Left hindlimb (tissue), 1 donor: ENCODE measurements at places on chromosomes 3 and 15.

DNA sequence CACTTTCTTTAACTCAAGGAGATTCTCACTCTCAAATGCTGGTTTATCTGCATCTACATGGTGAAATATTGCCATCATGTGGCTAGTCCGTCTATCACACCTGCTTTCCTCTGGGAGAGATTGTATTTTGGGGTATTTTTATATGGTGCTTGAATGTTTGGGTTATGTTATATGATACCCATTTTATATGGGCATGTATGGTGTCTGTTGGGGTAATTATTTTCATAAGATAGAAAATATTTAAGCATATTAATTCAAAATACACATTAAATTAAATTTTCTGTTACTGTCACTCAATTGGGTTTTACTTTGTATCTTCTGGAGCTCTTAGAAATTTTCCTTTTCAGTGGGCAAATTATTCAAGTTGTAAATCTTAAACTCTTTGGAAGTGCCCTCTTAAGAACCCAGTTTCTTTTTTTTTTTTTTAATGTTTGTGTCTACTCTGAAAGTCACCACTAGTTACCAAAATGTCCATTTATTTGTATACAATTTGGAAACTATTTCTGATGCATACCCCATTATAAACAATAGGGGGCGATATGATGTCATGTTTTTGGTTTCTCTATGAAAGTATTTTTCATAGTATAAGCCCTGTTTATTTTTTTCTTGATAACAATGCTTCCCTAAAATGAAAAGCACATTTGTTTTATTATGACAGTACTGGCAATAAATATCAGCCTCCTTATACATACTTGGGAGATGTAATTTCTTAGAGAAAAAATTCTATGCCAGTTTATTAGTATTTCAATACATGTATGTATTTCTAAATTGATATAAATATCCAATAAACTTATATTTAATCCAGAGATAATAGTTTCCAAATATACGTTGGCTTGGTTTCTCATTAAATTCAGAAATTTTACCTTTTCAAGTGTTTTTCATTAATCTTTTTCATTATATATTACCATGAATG is 36.1 kb upstream of the PLSCR5 start:
- DNase-seq, result no peak

- no peak for DNase-seq
These were observed 23.8 kb downstream of the MTMR14 start for GRCh38 chr3:9673082-9673481.

DNA sequence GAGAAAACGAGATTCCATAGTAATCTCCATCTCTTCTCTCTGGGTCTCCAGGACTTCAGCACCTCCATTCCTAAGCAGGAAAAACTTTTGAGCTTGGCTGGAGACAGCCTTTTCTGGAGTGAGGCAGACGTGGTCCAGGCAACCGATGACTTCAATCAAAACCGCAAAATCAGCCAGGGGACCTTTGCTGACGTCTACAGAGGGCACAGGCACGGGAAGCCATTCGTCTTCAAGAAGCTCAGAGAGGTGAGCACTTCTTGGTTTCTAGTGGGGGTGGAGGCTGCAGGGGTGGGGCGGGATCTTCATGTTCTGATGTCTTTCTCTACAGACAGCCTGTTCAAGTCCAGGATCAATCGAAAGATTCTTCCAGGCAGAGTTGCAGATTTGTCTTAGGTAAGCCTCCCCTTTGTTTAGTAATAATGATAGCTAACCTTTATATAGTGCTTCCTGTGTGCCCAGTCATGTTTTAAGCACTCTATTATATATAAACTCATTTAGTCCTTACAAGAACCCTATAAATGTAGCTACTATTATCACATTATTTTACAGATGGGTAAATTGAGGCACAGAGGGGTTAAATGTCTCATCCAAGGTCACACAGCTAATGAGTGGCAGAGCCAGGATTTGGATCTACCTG is 35.0 kb upstream of the TATDN2 start:
- no peak for DNase-seq

GRCh38 chr3:58563386-58564035 is 13.7 kb downstream of the FAM107A start:
- DNase-seq, result no peak

DNA sequence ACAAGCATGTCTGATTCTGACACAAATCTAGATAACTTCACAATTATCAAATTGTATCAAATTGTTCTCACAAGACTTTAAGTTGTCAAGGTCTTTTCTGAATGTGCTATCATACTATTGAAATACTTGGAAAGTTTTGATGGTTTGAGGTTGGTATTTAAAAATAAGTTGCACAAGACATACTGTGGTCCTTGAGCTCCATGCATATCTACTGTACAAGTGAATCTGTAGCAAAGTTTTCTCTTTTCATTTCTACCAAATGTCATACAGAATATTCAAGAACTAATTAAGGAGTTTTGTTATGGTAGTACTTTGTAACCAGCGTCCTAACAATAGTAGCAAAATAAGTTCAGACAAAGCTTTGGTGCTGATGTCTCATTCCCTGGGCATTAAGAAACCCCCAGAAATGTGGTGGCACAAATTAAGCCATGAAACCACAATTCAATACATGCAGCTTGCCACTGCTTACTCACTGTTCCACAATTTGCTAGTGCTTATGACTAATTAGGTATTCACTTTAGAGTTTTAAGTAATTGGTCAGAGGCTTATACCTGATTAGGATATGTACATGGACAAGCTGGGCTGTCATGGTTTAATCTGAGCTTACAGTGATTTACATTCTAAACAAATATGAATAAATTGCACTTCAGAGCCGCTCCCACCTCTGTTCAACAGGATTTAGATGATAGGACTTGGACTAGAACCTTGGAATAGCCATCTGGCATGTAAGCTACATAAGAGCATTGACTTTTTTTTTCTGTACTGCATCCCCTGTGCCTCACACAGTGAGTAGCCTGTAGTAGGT is 8.8 kb downstream of the TBC1D23 start:
- no peak for DNase-seq

- no peak for DNase-seq
These were observed 24.6 kb downstream of the PGBD4 start for GRCh38 chr15:34126522-34126921.

- no peak for DNase-seq
These were observed 49.3 kb downstream of the TMOD3 start for GRCh38 chr15:51878446-51879386.

GRCh38 chr3:126441256-126441880 is 34.3 kb downstream of the ZXDC start:
- DNase-seq, result no peak

DNA sequence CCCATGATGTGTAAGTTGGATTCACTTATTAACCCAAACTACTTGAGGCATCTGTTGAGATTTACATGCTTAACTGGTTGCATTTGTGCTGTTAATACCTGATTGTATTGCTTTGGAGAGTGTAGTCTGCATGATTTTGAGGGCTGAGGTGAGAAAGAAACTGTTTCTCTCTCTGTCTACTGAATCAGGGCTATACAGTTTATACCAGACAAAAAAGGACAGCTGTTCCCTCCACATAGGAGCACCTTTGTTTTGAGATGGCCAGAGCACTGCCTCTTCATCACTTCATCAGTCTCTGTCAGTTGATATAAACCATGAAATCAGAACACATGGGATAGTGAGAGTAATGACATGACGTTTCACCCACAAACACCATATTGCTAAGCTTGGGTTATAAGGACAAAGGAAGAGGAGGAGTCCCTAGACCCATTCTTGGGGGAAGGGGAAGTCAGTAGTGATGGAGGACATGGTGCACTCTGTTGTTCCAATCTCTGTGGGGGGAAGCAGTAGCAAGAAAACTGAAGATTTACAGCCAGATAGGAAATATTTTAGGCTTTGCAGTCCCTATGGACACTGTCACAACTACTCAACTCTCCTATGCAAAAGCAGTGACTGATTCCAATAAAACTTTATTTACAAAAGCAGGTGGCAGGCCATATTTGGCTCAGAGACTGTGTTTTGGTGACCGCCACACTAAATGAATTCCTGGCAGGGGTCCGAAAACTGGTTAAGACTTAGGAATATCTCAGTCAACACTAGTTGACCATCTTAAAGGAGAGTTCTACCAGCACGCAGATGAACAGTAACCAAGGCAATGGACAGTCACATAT is 123.9 kb upstream of the NR2E3 start:
- DNase-seq, result no peak

GRCh38 chr15:74388363-74388951 is 21.0 kb upstream of the CYP11A1 start:
- no peak for DNase-seq

GRCh38 chr3:67335813-67336212 is 318.6 kb downstream of the SUCLG2 start:
- DNase-seq, result no peak

GRCh38 chr3:100496711-100497261 is 4.4 kb downstream of the TMEM45A start:
- no peak for DNase-seq

DNA sequence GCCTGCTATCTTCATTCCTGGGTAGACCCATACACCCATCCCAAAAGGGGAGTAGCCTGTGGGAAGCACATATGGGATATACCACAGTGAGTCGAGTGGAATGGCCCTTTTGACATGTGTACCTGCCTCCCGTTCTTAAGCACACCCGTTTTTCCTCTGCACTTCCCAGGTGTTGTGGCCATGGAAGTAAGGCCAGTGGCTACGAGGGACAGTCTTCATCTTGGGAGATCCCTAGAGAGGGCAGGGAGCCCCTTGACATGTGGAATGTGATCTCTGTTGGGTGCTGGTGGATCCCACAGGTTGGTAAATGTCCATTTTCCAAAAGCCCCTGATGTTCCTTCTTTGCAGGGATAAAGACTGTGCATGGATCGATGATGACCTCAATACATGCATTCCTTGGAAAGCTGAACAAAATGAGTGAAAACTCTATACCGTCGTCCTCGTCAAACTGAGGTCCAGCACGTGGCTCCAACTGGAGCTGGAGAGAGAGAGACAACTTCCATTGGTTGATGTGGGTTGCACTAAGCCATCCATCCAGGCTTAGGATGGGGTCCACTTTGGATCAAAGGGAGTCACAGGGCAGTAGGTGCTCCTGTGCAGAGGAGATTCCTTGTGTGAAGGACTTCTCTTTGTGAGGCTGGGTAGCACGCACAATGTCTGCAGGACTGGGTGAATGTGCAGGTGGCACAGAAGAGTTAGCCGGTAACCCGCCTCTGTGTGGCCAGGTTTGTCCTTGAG is 136.8 kb downstream of the SNRPN start:
- DNase-seq, result no peak

- DNase-seq, result no peak
These were observed 91.1 kb upstream of the ARL6 start for GRCh38 chr3:97673357-97673997.

GRCh38 chr15:68683026-68683425 is 104.2 kb downstream of the CORO2B start:
- no peak for DNase-seq

- DNase-seq, result peak; percentile 71
These were observed 18.9 kb upstream of the CSPG4 start for GRCh38 chr15:75731248-75732151.

GRCh38 chr3:39445927-39446326 is 21.6 kb upstream of the MOBP start:
- no peak for DNase-seq

DNA sequence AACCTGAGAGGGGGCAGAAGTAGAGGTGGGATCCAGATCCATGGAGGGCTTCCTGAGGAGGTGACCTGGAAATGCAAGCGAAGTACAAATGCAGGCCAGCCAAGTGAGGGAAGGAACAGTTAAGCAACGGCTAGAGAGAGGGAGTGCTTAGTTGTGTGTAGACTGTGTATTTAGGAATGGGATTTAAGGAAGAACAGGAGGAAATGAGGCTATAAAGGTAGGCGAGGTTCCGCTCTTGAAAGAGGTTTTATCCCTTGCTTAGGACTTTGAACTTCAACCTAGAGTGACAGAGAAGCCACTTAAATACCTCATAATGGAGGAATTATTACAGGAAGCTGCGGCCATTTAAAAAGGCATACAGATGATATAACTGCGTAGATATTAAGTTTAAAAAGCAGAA is 295.1 kb downstream of the THSD4 start:
- no peak for DNase-seq

DNA sequence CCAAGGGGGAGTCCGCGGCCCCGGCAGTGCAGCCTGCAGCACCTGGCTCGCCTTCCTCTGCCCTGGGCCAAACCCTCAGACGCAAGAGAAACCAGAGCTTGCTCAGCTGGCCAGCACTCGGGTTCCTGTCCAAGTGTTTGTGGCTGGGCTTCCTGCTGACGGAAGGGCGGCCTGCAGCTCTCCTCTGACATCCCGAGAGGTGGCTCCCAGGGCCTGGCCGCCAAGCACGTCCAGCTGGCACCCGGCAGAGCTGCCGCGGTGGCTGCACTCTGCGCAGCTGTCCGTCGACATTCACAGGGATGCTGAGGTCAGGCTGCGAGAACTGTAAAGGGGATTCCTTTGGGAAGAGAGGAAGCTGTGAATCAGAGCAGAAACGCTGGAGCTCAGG is 85.6 kb downstream of the CPN2 start:
- DNase-seq, result peak; percentile 98

DNA sequence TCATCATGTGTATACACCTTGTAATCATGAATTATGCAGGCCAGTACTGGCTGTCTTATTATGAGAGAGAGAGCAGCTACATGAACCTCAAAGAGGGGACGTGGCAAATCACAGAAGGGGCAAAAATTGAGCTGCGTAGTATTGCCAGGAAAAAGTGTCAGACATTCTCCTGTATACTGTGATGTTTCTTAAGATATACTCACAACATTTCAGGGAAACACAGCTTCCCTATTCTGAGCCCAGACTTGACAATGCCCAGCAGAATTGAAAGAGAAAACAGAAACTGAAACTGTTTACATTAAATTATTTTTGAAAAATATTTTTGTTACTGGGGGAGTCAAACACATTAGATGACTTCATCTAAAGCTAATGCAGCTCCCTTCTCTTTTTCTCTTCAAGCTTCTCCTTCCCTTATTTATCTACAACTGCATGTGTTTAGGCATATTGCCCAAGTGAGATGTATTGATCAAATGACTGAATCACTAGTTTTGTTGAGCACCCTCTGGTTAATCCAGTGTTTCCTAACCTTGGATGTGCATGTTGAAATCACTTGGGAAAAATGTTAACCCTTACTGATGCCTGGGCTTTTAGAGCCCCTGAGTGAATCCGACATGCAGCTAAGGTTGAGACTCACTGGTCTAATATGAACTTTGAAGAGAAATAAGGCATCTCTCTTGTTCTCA is 39.5 kb downstream of the CADPS start:
- DNase-seq, result no peak

- DNase-seq, result no peak
These were observed 18.8 kb downstream of the HEMK1 start for GRCh38 chr3:50587806-50588758.

GRCh38 chr3:117281371-117281770 is 571.8 kb downstream of the TUSC7 start:
- DNase-seq, result peak; percentile 33
